ENCODE measurements at places on chromosomes 13 and 19.

GRCh38 chr19:18483119-18483890, 38.6 kb downstream of the ELL start:
- DNase-seq: no peak

DNA sequence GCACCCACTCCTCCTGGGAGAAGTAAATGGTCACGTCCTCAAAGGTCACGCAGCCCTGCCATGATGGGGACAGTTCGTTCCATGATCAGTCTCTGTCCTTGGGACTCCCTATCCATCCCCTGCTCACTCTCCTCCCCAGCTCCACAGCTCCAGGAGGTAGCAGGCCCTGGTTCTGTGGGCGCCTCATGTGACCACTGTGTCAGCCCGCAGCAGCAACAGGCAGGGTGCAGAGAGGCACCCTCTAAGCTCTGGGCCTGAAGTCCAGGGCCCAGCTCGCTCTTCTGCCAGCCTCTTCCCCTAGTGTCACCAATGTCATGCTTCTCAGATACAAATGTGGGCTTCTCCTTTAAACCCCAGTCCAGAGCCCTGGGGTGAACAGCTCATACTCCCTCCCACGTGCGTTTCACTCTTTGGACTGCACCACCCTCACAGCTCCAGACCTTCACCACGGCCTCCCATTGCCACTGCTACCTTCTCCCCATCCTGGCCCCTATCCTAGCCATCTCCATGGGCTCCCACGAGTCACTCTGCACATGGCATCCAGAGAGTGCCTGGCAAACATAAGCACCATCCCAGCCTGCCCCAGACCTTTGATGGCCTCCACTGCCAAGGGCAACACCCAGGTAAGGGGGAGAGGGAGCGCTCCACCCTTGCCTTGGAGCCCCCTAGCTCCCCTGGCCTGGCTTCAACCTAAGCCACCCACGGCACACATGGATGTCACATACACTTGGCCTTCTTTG, 2.9 kb downstream of the ZNF792 start:
- no peak for DNase-seq

DNA sequence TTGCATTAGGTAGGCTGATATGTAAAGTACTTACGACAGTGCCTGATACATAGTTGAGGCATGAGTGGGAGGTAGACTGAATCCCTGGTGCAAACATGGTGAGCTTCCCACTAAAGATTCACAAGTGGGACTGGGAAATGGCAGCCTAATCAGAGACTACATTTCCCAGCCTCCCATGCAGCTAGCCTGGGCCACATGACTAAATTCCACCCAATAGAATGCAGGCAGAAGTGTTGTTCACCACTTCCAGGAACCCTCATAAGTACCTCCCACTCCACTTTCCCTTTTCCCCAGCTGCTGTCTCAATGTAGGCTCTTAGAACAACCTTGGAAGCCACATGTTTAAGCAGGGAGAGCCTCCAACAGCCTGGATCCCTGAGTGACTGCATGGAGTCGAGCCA, 104.9 kb downstream of the CACNA1A start:
- DNase-seq: no peak

DNA sequence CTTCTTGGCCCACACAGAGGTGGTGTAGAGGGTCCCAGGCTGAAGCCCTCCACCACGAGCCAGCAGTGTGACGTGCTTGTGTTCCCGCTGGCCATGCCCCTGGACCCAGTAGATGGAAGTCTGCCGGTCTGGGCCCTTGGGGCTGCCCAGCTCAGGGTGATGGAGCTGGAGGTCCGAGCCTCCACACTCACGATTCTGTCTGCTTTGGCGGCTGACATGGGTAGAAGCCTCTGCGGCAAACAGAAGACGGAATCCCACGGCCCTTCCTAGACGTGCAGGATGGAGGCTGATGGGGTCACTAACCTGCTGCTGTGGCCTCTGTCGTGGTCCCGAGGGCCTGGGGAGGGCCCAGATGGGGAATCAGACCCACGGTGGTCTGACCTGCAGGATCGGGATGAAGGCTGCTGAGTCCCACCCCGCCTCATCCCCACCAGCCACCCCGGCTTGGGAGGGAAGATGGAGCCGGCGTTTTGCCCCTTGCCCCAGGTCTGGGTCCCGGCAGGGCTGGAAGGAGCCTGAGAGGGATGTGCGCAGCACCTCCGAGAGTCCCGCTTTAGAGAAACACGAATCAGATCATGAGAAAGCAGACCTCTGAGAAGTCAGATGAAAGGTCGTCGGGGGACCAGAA, 4.4 kb downstream of the TMEM86B start:
- no peak for DNase-seq

- DNase-seq: no peak
Observed at GRCh38 chr19:35911173-35911572, 3.1 kb upstream of the TYROBP start.

DNA sequence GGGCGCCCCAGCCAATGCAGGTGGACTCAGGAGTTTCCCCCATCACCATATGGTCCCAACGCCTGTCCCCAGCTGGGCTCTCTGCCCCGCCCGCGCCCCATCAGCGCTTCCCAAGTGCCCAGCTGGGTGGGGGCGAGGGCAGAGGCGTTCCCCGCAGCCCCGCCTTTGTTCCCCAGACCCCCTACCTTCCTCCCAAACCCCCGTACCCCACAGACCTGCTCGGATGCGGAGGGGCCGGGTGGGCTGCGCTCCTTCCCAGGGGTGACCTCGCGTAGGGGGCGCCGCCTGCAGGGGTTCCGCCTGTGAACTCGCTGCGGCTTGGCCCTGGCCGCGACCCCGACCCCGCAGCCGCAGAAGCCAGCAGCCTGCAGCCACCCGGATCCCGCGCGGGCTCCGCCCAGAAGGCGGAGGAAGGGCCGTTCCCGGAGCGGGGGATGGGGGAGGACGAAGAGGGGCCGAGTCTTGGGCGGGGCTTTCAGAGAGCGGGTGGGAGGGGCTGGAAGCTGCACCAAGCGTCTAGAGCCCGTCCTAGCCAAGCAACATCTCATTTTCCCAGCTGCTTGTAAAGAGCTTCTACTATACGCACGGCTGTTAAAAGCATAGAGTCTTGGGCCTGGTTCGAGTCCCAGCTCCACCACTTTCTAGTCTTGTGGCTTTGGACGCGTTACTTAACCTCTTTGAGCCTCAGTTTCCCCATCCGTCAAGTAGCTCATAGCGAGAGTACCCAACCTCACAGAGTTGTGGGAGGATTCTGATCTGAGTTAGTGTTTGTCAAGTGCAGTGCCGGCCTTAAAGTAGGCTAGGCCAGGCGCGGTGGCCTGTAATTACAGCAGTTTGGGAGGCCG, at the start of gene RAB3D:
RAB3D (minus strand) TSS at position 404 of the 845 bp plus-strand sequence. CDS start 2,258 bp downstream, outside the sequence.
- DNase-seq: peak; percentile 99

DNA sequence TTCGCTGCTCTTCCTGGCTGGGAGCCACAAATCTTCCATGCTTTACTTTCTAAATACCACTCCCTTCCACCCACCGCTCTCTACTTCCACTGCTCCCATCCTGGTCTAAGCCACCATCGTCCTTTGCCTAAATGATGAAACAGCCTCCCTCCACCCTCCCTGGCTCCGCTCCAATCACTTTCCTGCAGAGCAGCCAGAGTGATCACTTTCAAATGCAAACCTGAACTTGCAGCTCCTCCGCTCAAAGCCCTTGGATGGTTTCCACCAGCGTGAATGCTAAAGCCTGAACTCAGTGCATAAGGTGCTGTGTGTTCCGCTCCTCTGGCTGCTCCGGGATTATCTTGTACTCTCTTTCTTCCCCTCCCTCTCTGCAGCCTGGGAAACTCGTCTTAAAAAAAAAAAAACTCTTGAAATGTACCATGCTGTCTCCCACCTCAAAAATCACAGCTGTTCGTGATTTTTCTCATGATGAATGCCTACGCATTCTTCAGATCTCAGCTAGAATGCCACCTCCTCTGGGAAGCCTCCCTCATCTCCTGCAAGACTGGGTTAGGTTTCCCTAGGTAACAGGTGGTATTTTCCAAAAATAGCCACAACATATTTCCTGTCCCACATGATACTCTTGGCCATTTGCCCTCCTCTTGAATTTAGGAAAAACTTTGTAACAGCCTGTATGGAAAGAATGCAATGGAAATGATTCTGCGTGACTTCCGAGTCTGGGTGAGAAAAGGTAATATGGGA, 3.7 kb upstream of the SIN3B start:
- no peak for DNase-seq

GRCh38 chr13:33178209-33178840, 107.2 kb downstream of the STARD13 start:
- DNase-seq: no peak

GRCh38 chr13:110633776-110634175, 18.4 kb downstream of the NAXD start:
- no peak for DNase-seq
